Midbrain (tissue), 1 donor: ENCODE measurements at places on chromosomes 2 and 18.

- DNase-seq, result peak; percentile 52
Measured at GRCh38 chr2:240972636-240973521, 25.5 kb upstream of the SNED1 start.

DNA sequence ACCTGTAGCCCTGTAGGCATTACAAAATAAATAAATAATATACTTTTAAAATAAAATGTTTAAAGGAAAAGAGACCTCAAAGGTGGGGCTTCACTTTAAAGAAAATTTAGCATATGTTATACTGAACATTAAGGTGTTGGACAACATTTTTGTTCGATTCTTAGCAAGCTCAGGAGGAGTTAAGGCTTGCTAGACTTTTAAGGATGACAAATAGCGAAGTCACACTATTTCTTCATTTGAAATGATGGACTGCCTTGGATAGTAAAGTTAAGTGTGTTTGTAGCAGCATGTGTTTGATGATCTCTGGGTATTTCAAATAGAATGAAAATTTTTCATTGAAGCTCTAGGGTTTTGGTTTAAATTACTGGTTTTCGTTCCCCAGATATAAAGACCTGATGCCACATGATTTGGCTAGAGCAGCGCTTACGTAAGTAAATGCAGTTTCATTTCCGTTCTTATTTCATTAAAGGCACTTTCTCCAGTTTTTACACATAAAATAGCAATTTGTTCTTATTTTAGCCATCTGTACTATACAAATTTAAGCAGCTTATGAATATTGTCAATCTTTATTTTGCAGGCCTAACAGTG, 24.9 kb downstream of the HADHB start:
- no peak for DNase-seq

DNA sequence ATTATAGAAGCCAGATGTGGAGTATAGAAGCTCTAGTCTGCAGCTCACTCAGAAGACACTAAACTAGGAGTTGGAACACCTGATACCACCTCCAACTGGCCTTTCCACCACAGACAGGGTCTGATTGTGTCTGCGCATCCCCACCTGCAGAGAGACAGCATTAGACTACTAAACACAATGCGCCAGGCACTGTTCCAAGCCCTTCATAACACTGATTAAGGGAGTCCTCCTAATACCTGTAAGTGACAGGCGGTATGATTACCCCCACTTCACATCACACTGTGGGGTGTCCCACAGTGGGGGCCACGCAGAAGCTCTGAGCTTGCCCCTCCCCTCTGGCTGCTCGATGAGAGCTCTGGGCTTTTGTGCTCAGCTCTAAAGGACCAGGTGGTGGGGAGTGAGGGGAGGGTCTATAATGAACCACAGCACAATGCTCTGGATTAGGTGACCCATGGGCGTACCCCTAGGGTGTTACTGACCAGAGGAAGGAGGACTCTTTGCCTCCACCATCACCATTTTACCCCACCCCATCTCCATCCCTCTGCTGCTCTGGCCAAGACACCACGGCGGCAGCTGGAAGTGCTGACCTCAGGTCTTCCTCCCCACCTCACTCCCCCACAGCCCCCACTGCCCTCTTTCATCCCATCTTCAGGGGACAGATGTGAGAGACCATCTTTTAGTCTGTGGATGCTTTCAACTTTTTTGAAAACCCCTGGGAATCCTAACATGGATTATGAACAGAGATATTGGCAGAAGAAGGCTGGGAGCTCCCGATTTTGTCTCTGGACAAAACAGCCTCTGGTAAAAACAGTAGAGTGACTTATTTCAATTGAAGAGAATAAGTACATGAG, 145.1 kb downstream of the GFPT1 start:
- no peak for DNase-seq

DNA sequence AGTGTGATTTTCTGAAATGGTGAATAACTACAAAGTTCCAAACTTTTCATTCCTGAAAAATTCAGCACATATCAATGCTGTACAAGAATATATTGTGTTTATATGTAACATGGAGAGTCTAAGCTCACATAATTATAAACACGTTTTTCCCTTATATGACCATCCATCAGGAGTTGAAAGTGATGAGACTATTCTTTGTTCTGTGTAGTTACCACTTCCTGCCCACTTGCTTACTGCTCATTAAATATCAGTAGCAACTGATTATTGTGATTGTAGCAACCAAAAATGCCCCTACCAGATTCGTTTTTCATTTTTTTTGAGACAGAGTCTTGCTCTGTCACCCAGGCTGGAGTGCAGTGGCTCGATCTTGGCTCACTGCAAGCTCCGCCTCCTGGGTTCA, 30.8 kb downstream of the OTX1 start:
- DNase-seq, result no peak

DNA sequence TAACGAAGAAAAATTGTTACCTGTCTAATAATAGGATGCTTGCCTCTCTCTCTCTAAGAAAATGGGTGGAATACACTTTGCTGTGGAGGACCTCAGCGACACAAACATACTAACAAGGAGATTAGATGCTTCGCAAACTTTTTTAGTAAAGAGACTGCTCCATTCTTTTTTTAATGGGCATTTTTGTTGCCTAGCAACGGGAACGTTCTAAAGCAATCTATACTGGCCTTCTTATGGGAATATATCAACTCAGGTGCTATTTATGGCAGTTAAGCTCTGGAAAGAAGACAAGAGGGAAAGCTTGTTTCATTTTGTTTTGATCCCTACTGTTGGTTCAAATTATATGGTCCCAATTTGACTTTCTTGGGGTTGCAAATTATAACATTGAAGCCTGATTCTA, 86.8 kb upstream of the CBLN2 start:
- no peak for DNase-seq

DNA sequence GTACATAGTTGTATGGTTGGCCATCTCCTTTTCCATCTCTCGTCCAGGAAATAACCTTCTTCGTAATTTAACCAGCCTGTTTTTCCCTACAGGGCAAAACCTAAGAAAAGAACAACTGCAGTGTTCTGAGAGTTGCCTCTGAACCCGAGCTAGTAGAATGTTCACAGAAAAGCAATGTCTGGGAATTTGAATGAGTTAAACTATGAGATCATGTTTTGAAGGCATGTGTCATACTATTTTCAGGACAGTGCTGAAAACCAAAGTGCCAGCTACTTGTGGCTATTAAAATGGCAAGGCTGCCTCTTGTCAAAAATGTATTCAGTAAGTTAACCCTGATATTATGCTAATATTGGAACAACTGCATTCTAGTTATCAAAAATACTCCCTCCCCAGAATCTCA, 482.9 kb upstream of the SPRED2 start:
- DNase-seq, result no peak

- no peak for DNase-seq
Measured at GRCh38 chr2:113305146-113305545, 26.4 kb upstream of the PAX8 start.

- no peak for DNase-seq
Measured at GRCh38 chr2:180474716-180475115, 467.6 kb upstream of the CWC22 start.
